ENCODE measurements at places on chromosomes 2 and 18.
A peak's percentile ranks its signal among the peaks of the same experiment; 100 is the strongest.

GRCh38 chr2:85132834-85133637 lies at the start of gene TCF7L1:
TCF7L1 (plus strand) TSS chr2:85133392; CDS start chr2:85133685, 293 bp downstream.
- no peak for DNase-seq

DNA sequence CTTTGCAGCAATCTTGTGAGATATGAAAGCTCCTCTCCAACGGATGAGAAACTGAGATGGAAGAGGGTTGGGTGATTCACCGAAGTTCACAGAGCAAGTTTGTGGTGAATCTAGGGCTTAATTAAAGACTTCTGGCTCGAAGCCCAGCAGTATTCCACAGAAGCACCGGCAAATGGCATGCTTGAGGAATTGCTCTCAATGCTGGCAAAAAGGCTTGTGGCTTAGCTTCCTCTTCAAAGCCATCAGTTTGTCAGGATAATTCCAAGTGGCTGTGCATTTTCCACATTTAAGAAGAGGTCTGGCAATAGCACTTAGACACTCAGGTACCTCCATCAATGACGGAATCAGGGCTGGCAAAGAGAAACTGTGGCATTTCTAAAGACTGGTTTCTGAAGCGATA lies 98.7 kb upstream of the SLC66A3 start:
- no peak for DNase-seq

- DNase-seq = no peak
Observed at GRCh38 chr18:79523206-79523735, 127.5 kb downstream of the NFATC1 start.

DNA sequence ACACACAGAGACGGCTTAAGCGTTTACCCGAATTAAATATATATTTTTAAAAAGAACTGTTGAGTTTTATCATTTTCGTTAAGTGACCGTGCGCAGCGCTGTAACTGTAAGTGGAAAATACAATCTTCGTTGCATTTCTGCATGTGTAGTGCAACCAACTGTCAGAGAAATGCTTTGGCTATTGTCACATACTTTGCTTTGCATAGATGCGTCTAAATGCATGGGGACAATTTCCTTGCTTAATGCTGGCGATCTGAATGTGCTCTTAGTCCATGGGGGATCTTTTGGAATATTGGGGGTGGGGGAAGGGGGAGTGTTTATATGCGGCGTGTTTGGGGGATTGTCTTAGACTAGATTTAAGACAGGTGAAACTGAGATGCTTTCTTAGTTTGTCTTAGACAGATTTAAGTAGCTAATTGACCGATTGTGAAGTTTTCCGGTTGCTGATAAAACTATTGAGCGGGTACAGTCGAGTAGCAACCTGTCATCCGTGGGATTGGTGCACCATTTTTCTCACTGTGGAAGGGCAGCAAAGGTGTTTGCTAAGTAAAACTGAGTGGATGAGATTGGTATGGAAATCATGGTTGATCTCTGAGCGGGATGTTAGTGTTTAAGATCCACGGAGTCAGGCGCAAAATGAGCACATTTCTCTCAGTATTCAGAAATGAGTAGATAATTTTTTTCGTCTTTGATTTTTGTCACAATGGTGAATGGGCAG lies 476 bp downstream of the VSNL1 start:
- DNase-seq = no peak

- DNase-seq = no peak
Observed at GRCh38 chr2:179444056-179444455, 179.4 kb upstream of the SESTD1 start.

GRCh38 chr2:135694711-135695110 lies 46.9 kb upstream of the UBXN4 start:
- DNase-seq = no peak

- DNase-seq = no peak
Observed at GRCh38 chr2:207161247-207162123, 4.3 kb downstream of the KLF7 start.

DNA sequence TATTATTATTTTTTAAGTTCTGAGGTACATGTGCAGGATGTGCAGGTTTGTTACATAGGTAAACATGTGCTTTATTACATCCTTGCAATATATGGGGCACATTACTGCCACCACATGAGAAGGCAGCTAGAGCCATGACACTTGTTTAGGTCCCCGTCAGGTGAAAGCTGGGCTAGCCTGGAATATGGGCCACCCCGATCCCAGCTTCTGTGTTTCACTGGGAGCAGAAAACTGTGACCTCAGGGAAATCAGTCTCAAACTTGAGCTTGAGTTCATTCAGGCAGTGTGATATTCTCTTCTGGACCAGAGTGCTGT lies 176.9 kb downstream of the PIK3C3 start:
- no peak for DNase-seq

GRCh38 chr2:239788576-239789098 lies 236.5 kb downstream of the NDUFA10 start:
- DNase-seq = no peak

DNA sequence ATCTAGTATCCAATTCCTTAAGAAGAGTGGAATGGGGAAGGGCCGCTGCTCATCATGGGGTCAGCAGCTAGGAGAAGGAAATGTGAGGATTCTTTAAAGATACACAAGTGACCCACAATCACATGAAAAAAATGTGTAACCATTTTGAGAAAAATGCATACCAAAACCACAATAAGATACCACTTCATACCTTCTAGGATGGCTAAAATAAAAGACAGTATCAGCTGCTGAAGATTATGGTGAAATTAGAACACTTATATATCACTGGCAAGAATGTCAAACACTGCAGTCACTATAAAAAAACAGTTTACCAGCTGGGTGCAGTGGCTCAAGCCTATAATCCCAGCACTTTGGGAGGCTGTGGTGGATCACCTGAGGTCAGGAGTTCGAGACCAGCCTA lies 67.9 kb downstream of the C2orf74 start:
- DNase-seq = no peak

DNA sequence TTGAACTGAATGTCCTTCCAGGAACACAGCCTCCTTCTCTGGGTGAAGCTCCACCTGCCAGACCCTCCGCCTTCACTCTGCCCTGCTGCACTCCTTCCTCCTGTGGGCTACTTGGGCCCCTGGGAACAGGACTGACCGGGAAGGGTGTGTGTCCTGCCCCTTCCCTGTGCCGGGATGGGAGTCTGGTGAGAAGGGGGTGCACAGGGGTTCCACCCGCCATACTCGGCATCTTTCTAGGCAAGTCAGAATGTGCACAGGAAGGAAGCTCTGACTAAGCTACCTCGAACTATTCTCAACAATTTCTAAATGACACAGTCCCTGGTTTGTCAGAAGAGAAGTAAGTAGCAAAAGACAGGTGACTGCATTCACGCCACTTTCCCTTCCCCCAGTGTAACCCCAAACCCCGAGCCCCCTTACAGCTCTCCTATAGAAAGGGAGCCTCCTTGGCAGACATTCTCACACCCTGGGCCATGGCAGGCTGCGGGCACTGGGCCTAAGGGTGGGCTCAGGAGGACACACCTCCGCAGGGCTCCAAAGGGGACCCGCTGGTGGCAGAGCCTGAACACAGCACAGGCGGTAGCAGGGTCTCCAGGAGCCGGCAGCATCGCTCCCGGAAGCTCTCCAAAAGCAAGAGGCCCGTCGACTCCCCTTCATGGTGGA lies 184.1 kb downstream of the HDAC4 start:
- DNase-seq = no peak

GRCh38 chr2:55598056-55598795 lies 19.2 kb downstream of the PPP4R3B start:
- DNase-seq = no peak

DNA sequence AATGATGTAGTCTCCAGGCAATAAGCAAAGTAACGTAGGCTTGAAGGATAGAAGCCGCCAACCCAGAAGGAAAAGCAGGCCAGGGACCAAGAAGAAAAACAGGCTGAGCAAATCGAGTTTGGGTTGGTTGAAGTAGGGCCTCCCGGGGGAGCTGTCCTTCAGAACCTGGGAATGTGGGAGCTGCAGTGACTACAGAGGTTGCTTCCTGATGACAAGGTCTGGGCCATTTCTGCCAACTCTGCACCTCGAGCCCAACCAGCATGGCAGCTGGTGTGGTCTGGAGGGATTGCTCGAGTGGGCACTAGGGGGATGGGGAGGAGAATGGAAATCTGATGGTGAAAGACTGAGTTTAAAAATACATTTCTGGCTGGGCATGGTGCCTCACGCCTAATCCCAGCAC lies 14.1 kb downstream of the ACMSD start:
- DNase-seq = no peak

GRCh38 chr2:74632209-74632938 lies 15.8 kb downstream of the M1AP start:
- DNase-seq = no peak

GRCh38 chr18:13625355-13625754 lies 101.0 kb downstream of the FAM210A start:
- DNase-seq = no peak

- DNase-seq = no peak
Observed at GRCh38 chr2:201837824-201838431, 31.6 kb downstream of the CDK15 start.

DNA sequence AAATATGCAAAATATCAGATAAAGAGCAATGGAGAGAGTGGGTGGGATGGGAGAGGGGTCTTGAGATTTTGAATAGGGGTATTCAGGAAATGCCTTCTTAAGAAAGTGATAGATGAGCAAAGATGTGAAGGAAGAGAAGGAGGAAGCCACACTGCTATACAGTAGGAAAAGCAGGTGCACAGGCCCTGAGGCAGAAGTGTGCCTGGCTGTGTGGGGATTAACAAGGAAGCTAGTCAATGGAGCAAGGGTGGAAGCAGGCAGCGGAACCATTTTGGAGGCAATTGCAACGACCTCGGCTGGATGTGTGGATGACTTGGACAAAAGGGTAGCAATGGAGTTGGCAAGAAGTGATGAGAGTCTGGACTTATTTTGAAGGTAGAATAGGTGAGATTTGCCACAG lies 11.0 kb upstream of the CNGA3 start:
- DNase-seq = no peak

DNA sequence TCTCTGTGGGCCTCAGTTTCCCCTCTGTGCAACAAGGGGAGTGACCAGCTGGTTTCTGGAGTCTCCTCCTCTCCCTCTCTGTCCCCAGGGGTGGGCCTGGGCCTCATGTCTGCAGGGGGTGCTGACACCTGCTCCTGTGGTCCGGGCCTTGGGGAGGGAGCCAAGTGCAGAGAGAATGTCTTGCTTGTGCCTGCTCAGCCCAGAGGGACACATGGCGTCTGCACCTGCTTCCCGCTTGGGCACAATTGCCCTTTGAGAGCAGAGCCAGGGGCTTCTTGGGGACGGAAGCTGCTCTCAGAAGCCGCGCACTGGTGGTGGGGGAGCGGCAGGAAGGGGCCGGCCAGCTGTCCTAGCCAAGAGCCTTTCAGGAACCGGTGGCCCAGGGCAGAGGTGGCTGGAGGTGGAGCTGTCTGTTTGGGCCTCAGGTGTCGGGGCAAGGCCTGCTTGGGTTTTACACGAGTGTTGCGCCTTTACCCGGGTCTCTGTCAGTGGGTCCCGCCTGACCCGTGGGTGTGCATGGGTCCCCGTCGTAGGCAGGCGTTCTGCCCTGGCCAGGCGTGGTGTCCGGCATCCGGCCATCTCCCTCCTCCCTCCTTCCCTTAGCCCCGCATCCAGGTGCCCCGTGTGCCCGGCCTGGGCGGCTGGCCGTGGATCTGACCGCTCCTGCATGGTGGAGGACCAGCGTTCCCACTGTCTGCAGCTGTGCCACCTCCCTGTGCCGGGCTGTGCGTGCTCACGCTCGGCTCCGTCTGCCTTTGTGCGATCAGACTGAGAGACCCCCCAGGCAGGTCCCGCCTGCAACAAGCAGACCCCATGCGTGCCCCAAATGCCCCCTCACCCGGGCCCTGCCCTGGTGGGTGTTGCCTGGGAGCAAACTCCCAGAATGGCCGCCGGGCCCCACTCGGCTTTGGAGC lies 4.0 kb downstream of the NEU4 start:
- no peak for DNase-seq

DNA sequence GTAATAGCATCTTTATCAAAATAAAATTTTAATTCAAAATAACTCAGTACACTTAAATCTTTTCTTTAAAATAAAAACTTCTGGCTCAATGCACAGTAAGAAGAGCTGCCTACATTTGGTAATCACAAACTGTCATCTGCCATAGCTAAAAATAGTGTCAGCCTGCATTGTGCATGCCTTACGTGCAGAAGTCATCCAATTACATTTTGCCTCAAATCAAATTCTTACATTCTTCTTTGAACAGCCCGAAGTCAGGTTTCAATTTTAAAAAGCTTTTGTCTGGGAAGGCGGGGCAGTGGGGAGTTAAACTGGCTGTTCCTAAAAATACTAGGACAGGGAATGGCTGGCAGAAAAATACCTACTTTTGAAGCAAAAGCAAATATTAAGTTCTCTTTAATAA lies 51.1 kb downstream of the RTN4 start:
- DNase-seq = no peak

- DNase-seq = no peak
Observed at GRCh38 chr2:152571048-152571766, 146.1 kb downstream of the PRPF40A start.

- no peak for DNase-seq
Observed at GRCh38 chr2:213723707-213724106, 439.4 kb downstream of the SPAG16 start.

- no peak for DNase-seq
Observed at GRCh38 chr2:127024769-127025358, 82.1 kb downstream of the BIN1 start.

DNA sequence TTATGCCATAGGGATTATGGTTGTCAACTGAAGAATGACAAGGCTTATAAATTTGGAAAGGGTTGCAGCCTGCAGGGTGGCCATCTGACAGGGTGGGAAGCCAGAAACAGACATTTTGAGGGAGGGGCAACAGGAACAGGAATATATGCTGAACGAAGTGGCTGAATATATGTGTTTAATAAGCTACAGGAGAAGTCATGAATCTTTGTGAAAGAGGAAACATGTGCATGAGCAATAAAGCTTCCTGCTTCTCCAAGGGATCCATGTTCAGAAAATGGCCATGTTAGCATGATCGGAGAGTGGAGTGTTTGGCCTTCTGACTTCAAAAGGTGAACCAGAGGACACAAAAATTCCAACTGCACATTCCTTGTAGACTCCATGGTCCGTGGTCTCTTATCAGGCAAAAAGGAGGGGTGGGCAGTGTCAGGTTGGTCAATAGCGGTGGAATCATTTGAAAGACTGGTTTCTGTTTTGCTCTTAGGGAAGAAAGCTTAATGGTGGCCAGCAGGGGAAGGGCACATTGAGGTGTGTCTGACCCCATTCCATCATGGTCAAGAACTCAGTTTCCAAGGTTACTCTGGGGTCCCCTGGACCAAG lies 144.1 kb downstream of the SOCS6 start:
- no peak for DNase-seq

DNA sequence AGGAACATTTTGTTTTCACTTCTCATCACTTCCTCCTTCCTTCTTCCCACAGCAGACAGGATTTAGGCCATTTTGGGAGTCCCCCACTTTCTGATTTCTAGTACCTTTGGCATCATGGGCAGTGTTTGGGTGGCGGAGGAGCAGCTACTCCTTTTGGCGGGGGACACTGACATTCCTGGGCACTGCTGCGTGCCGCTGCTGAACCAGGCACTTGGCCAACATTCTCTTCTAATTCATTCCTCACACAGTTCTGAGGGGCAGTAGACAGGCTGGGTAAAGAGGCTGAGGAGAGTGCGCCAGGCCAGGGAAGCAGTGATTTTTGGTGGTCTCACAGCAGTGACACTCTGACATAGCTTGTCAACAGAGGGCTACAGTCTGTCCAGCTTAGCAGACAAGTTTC lies 270.2 kb downstream of the LOXHD1 start:
- no peak for DNase-seq

- DNase-seq = no peak
Observed at GRCh38 chr2:143225931-143226330, 96.7 kb downstream of the ARHGAP15 start.

- peak; percentile 78 for DNase-seq
Observed at GRCh38 chr2:241315879-241316631, at the start of gene SEPTIN2. SEPTIN2 (plus strand) TSS chr2:241315925; CDS start chr2:241324233, 8,308 bp downstream.
